Kidney tubule cell (primary cell): ENCODE measurements at places on chromosomes 7 and 10.

- peak; percentile 34 for DNase-seq
These were observed 10.4 kb downstream of the HDAC9 start for GRCh38 chr7:18505870-18506460.

- DNase-seq: peak; percentile 73
These were observed 62.3 kb downstream of the OSBPL3 start for GRCh38 chr7:24917510-24918239.

- DNase-seq: no peak
These were observed 7.0 kb upstream of the TRDMT1 start for GRCh38 chr10:17208476-17208875.

DNA sequence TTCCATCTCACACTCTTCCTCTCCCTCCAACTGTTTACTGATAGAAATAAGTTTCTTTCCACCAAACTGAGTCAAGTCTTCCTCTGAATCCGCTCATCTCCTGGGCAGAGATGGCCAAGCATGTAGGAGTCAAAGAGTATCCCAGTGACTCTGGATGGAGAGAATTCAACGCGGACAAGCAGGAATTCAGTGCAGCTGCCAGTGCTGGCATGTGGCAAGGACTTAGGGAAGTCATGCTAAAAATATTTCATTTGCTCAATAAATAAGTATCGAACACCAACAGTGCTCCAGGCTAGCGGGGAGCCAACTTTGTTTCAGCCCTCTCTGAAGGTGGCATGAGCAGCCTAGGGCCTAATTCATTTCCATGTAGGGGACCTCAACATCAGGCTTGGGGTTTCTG is 351.6 kb upstream of the ZMIZ1 start:
- peak; percentile 40 for DNase-seq

DNA sequence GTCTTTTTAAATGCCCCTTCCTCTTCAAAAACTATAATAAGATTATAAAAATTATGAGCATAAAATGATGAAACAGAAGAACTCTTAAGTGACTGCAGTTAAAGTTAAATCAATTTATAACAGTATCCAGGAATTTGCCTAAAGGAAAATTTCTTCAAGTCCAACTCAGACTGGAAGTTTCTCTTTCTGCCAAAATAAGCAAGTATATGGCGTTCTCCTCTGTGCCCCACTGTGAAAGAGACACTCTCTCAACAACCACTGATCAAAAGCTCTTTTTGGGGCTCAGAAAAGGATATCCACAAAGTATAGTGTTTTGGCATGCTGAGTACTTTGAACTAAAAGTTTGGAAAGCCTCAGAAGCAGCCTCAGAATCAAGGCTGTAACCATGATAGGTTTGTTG is 139.9 kb downstream of the SKIDA1 start:
- DNase-seq: no peak

DNA sequence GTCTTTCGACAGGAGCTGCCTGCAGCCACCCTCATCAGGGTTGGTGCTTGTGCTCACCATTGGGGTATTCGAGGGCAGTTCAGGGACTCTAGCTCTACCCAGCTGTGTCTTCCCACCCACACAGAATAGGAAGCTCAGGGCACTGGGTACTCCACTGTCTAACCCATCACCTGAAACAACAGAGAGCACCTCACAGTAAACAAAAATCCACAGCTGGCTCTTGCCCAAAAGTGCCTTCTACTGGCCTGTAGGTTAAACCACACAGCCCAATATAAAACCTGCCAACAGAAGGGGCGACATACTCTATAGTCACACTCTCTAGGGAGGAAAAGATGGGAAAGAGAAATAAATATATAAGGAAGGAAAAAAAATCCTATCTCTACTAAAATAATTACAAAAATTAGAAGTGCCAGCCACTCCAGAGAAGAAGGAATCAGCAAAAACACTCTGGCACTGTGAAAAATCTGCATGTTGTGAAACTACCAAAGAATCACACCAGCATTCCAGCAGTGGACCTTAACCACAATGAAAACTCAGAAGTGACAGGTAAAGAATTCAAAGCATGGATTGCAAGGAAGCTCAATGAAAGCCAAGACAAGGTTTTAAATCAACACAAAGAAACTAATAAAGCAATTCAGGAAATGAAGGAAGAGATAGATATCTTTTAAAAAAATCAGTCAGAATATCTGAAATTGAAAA is 110.0 kb downstream of the HGF start:
- DNase-seq: peak; percentile 13

DNA sequence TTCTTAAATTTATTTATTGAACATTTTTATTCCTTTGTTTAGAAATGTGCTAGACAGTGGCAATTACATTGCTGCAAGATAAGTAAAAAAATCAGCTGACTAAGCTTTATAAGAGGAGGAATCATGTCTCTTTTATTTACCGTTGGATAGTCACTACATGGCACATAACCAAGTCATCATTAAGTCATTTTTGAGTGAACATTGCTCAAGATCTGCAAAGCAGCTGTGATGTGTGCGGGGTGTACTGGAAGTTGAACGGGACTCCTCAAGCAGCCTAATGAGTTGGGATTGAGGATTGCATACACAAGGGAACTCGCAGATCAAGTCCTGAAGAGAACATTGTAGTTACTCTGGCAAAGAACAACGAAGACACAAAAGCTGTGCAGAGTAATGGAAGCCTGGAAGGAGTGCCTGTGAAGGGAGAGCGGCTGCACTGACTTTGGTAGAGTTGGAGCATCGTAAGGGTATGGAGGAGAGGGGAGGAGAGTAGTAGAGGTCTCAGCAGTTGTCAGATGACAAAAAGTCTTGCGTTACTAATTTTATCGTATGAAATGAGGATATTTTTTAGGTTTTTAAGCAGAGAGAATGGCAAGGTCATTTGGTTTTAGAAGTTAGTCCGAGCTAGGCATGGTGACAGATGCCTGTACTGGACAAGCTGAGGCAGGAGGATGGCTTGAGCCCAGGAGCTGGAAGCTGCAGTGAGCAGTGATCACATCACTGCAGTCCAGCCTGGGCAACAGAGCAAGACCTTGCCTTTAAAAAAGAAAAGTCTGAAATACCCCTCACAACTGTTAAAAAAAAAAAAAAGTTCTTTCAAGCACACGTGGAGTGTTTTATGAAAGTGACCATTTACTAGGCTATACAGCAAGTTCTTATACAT is 95.1 kb downstream of the BMPR1A start:
- DNase-seq: no peak

DNA sequence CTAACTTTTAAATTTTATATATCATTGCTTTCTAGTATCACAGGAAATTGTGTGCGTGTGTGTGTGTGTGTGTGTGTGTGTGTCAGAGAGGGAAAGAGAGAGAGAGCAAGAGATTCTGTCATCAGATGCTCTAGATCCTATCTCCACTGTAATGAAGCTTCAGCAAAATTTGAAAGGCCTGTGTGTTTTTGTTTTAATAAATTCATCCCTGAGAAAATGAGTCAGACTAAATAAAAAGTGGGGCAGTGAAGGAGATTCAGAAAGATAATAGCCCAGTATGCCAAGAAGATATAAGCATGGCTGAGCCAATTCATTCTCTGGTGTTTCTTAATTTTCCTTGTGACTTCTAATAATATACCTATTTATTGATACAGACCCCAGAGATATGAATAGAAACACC is 184.2 kb upstream of the TMEM196 start:
- DNase-seq: peak; percentile 57

DNA sequence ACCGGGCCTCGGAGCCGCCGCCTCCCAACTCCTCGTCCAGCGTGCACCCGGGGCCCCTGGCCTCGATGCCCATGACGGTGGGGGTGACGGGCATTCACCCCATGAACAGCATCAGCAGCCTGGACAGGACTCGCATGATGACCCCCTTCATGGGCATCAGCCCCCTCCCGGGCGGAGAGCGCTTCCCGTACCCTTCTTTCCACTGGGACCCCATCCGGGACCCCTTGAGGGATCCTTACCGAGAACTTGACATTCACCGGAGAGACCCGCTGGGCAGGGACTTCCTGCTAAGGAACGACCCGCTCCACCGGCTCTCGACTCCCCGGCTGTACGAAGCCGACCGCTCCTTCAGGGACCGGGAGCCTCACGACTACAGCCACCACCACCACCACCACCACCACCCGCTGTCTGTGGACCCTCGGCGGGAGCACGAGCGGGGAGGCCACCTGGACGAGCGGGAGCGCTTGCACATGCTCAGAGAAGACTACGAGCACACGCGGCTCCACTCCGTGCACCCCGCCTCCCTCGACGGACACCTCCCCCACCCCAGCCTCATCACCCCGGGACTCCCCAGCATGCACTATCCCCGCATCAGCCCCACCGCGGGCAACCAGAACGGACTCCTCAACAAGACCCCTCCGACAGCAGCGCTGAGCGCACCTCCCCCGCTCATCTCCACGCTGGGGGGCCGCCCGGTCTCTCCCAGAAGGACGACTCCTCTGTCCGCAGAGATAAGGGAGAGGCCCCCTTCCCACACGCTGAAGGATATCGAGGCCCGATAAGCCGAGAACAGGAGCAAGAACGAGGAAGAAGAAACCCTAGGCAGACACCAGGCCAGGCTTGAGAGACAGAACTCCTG is 341.5 kb upstream of the GALNT17 start:
- no peak for DNase-seq

DNA sequence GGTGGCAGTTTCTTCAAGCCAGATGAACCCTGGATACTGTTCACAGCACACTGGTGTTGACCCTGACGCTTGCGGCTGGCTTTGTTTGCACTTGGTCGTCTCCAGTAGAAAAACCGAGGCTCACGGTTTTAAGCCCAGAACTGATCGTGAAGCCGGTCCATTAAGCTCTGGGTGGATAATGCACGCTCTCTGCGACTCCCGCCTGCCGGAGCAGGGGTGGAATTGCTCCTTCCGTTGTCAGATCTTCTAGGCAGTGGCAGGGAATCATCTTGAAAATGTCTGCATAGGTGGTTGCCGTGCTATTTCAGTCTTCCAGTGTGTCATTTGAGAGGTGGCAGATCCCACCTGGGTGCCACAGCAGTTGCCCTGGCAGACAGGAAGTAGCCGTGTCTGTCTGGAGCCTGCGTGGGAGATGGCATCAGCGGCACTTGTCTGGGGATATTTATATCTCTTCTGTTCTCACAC is 35.9 kb upstream of the AP5Z1 start:
- DNase-seq: peak; percentile 45

- no peak for DNase-seq
These were observed 20.8 kb downstream of the EPC1 start for GRCh38 chr10:32326119-32326518.

GRCh38 chr10:22583683-22584082 is 130.7 kb downstream of the PIP4K2A start:
- no peak for DNase-seq

GRCh38 chr7:128067983-128068382 is 36.7 kb upstream of the LRRC4 start:
- DNase-seq: no peak

- DNase-seq: peak; percentile 58
These were observed 59.1 kb downstream of the STK32C start for GRCh38 chr10:132248455-132249225.

- DNase-seq: no peak
These were observed 22.6 kb downstream of the ZNRF2 start for GRCh38 chr7:30306976-30307375.

DNA sequence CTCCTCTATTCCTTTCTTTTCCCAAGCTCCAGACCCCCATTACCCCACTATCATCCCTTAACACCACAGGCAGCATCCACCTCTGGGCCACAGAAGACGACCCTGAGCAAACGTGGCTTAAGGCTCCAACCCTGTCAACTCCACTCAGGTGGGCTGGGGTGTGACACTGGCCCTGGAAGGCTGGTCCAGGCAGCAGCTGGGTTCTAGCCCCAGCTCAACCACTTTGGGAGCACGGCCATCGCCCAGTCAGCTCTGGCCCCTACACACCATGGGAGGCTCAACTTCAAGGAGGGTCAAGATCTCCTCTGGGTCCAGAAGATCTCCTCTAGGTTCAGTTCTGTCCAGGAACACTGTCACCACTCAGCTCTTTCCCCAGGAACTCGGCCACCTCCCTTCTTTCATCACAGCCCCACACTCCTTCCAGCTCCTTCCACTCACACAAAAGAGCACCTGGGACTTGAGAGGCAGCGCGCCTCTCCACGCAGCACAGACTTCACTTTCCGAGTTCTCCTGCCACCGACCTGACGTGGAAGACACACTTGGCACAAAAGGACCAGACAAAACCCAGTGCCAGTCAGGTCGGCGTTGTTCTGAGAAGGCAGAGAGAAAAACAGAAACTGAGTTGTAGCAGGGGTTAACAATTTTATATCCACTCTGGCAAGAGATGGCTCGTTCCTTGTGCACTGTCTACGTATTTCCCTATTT is 84.1 kb downstream of the CTBP2 start:
- DNase-seq: no peak

GRCh38 chr7:106721816-106722785 is 61.1 kb upstream of the CCDC71L start:
- DNase-seq: no peak

GRCh38 chr7:143042159-143042789 is 9.9 kb upstream of the OR6V1 start:
- no peak for DNase-seq

DNA sequence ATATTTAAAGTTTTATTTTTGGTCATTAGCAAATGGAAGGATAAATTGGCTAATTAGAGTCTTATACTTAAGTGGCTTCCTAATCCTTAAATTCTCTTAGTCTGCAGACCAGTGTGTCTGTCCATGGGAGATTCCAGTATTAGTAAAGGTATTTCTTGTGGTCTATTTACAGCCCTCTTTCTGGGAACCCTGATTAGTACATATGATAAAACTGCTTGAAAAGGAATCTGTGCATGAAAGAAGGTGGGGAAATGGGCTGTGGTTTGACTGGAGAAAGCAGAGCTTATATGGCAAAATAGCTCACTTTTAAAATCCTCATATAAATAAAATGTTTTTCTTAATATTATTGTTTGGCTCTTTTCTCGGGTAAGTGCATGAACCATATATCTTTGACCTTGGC is 124.5 kb upstream of the RHOBTB1 start:
- no peak for DNase-seq

DNA sequence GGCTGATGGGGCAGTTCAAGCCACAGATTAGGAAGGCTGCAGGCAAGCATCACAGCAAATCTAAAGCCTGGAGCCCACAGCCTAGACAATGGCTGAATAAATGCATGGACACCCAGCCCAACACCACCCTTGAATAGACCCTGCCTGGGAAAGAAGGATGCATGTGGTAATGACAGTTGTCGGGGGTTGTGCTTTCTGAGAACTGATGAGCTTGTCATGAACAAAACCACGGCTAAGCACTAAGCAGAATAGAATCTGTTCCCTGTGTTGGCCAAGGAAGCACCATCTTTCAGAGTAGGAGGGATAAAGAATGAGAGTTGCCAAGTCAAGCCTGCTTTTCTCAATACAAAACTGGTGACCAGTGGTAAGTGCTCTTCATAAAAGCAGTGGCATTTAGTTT is 66.1 kb upstream of the JCAD start:
- no peak for DNase-seq
